ENCODE measurements at places on chromosomes 12 and 14.

DNA sequence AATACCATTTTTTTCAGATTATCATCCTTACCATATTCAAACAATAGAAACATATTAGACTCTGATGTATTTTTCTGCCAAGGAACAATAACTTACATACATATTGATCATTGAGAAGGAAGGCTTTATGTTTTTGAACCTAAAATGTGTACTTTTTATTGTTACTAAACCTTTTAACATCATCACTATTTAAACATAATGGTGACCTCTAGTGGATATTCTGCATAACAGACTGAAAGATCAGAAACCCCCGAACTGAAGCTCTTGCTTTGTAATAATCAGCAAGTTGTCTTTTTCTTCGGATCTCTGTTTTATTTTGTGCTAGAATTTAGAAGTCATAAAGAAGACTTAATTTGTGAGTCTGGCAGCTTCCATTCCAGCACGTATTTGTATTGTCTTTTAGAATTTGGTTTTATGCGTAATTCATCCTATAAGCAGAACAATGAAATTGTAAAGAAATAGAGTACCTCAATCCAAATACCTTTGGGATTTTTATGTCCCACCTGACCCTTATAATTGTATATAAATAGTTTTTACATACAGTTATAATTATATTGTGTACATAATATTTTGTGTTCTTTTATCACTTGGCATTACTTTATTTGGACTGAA lies 125.9 kb upstream of the ATF1 start:
- peak; percentile 87 for DNase-seq

DNA sequence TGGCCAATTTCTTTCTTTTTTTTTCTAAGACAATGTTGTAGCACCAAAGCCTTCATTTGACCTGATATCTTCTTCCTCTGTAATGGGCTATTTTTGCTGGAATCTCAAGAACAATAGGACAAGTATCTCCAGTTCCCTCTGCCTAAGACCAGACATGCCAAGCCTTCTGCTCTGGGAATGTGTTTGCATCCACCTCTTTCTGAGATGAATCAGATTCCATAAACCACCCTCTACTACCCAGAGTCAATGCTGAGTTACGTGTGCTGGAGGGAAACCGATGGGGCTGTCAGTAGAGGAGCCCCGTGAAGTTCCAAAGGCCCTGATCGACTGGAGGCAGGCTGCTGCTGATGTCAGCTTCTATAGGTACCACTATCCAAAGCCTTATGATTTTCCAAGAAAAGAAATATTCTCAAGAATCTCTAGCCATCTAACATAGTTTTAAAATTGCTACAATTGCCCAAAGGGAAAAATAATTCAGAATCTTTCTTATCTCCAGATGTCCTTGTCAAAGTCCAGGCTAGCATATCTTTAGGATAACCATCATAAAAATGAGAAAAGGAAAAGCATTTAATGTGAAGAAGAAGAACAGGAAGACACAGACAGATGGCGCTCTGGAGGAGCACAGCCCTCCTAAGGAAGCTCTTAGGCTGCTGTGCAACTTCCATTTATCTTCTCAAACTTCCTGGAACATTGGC lies 101.9 kb downstream of the SLC8A3 start:
- DNase-seq, result peak; percentile 67

DNA sequence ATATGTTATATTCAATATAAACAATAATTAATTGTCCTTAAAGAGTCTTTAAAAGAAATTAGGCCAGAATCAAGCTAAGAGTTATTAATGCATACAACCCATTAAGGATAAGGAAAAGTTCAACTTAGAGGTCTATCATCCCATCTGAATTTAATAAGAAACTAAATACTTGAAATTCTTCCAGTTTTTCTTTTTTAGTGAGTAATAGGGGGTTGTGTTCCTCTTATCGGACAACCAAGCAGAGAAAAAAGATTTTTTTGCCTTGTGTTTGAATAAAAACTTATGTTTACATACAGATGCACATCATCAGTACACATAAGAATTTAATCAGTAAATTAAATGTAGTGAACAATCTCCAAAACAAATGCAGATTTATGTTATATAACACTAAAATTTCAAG lies 32.5 kb downstream of the PAWR start:
- no peak for DNase-seq

DNA sequence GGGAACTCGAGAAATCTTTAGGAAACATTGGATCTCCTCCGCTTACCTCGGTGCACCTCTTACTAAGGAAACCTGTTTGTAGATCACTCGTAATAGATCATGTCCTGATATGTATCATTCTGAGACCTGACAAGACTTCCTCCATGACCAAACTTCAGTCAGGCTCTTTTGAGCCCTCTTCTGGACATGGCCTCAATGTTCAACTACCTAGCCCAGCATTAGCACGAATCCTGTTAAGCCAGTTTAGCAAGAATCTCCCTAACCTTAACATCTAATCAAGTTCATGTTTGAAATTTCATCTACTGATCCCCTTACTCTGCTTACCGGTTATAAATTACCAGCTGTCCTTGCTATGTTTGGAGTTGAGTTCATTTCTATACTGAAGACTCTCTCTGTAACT lies 713.9 kb upstream of the USP15 start:
- peak; percentile 14 for DNase-seq

DNA sequence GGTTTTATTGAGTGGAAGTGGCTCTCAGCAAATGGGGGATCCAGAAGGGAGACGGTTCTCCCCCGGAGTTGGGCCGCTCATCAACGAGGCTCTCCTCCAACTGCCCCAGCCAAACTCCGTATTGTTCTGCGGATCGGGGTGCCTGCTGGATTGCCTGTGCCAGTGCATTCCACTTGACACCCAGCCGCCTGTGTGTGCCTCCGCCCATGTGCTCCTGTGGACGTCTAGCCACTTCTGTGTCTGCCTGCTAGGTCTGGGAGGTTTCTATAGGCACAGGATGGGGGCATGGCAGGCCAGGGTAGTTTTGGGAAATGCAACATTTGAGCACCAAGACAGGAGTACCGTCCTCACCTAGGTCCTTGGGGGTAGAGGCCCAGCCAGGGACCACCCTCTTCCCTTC lies 225.7 kb upstream of the AMIGO2 start:
- no peak for DNase-seq

DNA sequence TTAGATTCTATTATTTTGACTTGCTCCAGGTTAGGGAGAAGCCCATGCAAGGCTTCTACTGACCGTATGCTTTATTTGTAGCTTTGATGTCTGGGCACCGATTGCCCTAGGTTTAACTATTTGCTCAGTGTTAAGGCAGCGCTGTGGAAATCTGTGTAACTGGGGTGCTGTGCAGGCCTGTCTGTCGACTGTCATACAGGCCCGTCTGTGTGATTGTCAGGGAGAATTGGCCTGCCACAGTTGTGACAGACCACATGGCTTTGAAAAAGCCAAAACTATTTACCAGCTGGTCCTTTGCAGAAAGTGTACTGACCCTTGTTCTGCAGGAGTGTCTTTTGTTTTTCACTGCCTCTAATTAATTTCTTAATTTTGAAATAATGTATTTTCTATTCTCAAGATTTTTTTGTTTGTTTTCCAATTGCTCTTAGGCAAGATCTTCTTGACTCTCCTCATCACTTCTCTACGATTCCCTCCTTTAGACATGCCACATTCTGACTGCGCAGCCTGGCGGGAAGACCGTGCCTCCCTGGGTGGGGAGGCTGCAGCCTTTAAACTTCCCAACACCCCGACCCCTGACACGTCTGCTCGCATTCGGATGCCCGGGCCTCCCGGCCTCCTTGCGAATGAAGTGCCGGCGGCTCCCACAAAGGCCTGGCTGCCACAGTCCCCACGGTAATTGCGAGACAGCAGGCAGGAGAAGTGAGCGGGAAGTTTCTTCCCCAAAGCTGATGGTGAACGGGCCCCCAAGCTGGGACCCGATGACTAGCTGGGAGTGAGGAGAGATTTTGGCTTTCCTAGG lies 99.0 kb upstream of the EVL start:
- DNase-seq, result no peak

DNA sequence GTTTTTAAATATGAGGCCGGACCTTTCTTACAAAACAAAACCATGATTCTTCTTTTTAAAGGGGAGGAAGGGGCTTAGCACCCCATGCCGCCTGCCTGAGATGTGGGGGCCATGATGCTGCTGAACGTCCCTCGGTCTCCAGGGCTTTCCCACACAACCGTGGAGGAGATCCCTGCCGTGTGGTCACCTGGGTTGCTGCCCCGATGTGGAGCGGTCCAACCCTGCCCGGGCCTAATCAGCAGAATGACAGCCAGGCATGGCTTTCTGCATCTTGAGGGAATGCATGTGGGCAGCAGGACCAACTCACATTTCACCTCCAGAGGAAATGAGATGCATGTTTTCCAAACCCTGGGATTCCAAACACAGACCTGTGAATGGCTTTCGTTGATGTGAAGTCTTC lies 48.9 kb upstream of the C14orf180 start:
- no peak for DNase-seq

GRCh38 chr12:91332302-91332701 lies 149.7 kb upstream of the DCN start:
- no peak for DNase-seq

DNA sequence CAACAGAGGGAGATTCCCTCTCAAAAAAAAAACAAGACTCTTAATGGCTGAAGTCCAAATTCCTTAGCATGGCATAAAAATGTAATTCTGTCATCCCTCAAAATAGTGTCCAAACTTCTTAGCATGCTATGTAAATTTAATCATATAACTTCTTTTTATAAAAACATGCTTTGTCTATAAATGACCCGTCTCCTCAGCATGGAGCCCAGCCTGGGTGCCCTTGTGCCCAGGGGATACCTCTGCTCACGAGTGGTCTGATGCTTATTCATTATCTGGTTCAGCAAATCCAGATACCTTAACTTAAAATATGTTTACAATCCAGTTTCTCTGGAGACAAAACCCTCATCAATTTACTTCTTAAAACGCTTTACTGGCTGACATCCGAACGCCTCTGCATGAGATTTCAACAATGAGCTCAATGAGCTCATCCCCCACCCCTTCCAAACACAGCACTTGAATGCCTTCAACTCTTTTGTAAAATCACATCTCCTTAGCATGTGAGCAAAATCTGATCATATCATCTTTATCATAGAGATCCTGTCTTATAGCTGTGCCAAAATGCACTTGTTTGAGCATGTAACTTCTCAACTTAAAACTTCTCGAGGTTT lies 15.7 kb downstream of the RTL1 start:
- DNase-seq, result no peak

DNA sequence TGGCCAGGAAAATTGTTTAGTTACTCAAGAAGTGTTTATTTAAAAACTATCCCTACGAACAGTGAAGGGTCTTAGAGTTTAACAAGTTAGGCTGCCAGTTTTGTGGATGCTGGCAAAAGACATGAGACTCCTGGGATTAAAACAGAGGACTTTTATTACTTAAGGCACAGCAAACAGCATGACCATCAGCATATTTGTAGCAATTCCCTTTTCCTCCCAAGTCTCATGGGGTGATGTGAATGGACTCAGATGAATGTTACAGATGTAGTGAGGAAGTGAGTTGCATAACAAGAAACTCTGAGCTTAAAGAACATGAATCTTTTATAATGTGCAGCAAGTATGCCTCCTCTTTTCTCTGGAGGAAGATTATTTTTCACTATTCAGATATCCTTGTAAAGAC lies 695.8 kb downstream of the RPS29 start:
- DNase-seq, result no peak

DNA sequence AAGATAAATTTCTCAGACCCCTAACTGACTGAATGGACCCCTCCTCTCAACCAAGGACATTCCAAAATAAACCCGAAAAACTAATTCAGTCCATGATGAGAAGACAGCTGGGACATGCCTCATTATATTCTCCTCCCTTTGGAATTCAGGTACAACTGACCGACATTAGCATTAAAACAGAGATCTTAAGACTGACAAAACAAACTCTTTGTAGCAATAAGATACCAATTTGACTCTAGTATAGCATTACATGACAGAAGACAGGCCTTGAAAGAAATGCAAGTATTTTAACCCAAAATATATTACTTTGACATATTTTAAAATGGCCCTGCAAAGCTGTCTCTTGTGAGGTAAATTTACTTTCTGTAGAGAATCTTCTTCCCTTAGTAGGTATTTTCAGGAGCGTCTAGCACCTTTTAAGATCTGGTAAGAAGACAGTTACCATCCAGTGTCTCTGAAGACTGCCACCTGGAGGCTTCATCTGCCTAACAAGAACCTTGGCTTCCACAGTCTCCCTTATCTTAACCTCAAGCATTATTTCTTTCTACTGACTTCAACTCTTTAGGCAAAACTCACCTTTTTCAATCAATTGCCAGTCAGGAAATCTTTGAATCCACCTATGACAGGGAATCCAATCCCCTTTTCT lies 957.5 kb downstream of the SLC6A15 start:
- peak; percentile 1 for DNase-seq

DNA sequence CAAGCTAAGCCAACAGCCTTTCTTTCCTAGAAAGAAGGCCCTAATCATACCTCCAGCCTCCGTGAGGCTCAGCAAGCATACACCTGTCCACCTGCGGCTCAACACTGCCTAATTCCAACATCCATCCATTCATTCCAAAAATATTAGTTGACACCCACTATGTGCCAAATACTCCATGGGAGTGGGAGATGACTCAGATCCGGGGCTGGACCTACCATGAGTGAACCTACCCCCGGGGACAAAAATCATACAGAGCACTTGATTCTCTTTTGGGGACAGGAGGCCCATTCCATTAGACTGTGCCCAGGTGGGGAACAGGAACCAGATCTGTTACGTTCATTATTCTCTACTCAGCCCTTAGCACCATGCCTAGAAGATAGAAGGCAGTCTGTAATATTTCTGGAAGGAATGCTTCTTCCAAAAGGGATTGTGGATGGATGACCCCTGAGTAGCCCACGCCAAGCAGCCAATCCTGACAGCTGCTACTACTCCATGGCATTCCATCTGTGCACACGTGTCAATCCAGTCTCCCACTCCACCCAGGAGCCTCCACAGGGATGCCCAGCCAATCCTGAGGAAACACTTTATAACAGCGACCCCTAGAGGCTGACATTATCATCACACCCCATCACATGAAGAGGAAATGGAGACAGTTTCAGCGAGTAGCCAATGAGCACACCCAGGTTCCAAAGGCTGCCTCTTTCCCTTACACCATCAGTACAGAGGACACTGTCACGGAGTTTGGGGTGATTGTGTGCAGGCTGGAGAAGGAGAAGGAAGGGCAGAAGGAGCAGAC lies 170.7 kb downstream of the ESRRB start:
- peak; percentile 44 for DNase-seq

GRCh38 chr12:15608406-15608805 lies 180.8 kb downstream of the EPS8 start:
- DNase-seq, result no peak

- no peak for DNase-seq
Observed at GRCh38 chr12:67999244-67999643, 10.0 kb downstream of the IFNG-AS1 start.

- peak; percentile 90 for DNase-seq
Observed at GRCh38 chr14:75132382-75133086, 5.7 kb upstream of the NEK9 start.

DNA sequence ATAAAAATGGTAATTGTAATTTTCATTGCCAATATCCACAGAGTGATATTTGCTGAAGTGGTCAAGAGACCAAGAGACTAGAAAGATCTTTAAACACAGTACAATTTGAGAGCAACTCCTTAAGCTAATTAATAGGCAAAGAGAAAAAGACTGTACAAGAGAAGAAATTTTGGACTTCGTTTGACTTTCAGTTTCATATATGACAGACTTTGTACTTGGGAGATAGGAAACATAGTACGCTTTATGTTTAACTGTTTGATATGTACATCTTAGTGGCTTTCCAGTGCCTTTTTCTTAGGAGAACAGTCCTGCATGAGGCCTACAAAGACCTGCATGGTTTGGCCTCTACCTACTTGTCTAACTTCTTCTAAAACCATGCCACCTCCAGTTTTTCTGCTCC lies 1118.1 kb downstream of the TRHDE start:
- no peak for DNase-seq

- DNase-seq, result peak; percentile 40
Observed at GRCh38 chr14:105192866-105193731, 12.0 kb upstream of the NUDT14 start.

GRCh38 chr12:67155863-67156262 lies 113.3 kb upstream of the CAND1 start:
- DNase-seq, result no peak

All from Kasumi-1 (cell line).